Vagina (tissue), 2 donors: ENCODE measurements at places on chromosomes 6 and 20.

GRCh38 chr20:36064658-36065426 is 89.7 kb upstream of the EPB41L1 start:
- no peak for DNase-seq

- DNase-seq = no peak
Observed at GRCh38 chr6:149046164-149046821, 271.2 kb upstream of the TAB2 start.

DNA sequence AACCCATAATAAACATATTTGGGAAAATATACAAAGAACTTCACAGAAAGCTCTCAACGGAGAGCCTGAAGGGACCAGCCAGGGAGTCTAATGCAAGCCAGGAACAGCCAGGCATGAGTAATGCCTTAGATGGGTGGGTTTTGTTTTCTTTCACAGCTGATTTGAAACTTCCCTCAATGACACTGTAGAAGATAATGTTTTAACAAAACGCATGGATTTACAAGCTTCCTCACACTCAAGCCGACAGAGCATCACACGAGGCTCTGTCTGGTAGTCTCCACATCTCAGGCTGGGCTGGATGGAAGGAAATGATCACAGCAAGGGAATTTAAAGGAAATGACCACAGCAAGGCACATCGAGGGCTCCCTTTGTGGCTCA is 113.9 kb downstream of the GMPR start:
- DNase-seq = no peak

DNA sequence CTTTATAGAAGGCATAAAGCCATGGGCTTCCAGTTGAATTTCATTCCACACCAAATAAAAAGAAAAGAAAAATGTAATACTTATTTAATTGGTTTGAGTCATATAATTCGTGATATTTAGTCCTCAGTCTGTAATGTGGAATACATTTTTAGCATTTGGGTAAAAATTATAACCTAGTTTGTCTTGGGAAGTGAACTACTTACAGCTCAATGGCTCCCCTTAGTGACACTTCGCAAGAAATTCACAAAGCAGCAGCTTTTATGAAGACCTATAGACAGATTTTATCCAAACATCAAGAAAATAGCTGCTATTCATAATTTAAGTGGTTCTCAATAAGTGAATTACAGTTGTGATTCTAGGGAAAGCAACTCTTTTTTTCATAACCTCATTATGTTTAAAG is 72.1 kb downstream of the RSPO3 start:
- no peak for DNase-seq

- no peak for DNase-seq
Observed at GRCh38 chr6:140040396-140040795, 665.9 kb upstream of the CITED2 start.

GRCh38 chr6:101689695-101690094 is 296.2 kb downstream of the GRIK2 start:
- no peak for DNase-seq

GRCh38 chr20:48242623-48243022 is 457.3 kb upstream of the SULF2 start:
- DNase-seq = no peak

DNA sequence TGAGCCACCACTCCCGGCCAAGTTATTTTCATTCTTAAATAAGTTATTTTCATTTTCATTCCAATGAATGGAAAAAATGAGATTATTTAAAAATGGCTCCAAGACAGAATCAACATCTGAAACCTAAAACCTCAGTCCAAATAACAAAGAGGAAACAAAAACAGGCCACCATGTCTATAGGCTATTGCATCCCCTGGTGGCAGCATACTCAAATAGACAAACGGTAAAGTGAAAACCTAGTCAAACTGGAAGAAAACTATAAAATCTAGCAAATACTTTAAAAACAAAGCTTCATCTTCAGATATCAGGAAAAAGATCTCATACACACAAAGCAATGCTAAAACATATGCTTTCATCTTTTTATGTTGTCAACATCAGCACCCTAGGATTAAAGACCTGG is 20.9 kb downstream of the IL17A start:
- DNase-seq = no peak

GRCh38 chr20:58402827-58403226 is 13.8 kb downstream of the VAPB start:
- DNase-seq = no peak

DNA sequence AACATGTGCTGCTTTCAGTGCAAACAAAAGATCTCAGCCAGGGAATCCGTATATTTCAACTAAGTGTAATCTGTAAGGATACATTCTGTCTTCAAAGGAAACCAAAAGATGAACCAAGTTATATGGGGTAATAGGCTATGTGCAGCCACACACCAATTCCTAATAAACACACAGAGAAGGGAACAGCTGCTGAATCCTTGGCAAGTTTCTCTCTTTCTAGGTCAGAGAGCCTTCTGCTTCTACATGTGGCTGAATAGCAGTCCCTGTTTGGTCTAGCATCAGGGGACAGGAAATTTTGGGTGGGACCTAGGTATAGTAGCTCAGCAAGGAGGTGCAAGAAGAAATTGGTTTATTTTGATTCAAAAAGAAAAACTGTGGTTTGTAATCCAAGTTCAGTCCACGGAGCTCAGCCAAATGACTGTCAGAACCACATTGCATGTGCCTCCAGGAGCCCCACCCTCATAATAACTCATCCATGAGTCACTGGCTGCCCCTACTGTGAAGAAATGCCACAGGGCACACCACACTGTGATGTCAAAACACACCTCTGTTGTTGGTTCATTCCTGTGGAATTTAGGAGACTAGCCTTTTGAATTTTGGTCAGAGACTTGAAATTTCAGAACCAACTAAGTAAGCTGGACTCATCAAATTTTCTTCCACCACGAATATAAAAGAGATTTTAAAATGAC is 21.1 kb downstream of the SPTLC3 start:
- no peak for DNase-seq

DNA sequence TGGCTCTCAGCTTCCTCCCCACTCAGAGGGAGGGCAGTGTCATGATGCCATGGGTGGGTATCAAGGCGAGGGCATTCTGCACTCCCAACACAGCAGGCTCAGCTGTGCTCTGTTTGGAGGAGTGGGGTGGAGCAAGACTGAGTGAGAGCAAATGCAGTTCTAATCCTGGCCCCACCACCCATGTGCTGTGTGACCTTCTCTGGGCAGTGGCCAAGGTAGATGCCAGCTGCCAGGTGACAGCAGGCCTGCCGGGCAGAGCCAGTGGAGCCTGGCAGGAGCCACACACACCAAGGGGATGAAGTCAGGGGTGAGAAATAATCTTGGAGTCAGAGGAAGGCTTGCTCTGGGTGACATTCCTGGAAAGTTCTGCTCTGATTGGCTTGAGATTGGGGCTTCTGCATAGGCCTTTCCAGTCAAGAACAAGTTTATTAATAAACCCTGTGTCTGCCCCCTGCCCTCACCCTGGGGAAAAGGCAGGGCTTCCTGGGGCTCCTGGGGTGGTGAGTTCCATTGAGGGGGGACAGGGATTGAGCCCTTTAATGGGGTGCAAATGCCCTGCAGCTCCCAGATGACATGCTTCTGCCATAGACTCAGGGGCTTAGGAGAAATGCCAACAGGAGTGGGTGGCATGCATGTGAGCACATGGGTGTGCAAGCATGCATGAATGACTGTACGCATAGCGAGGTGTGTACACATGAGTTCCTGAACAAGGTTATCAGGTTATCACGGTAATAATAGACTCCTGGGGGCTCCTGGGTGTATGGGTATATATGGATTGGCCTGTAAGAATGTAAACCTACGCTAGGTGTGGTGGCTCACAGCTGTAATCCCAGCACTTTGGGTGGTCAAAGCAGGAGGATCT is 134.2 kb downstream of the MRPL14 start:
- no peak for DNase-seq

GRCh38 chr6:27128311-27129094 is 119.0 kb upstream of the PRSS16 start:
- DNase-seq = no peak

GRCh38 chr20:37379967-37380828 is 34.3 kb downstream of the SRC start:
- no peak for DNase-seq

GRCh38 chr6:129659590-129660345 is 50.2 kb downstream of the ARHGAP18 start:
- no peak for DNase-seq

DNA sequence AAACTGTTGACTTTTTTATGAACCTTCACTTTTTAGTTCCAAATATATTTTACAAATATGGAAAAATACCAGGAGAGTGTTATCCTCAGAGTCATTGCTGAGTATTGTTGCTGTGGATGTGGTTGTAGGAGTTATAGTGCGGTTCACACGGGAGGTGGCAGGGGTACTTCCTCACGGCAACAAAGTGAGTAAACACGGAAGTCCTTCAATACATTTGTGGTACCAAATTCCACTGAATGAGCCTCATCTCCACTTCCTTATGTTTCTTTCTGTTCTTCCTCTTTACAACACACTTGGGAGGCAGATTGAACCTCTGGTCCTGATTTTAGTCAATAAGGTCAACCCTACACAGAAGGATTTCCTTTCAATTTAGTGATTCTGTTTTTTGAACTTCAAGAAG is 371.8 kb downstream of the BTBD3 start:
- no peak for DNase-seq

DNA sequence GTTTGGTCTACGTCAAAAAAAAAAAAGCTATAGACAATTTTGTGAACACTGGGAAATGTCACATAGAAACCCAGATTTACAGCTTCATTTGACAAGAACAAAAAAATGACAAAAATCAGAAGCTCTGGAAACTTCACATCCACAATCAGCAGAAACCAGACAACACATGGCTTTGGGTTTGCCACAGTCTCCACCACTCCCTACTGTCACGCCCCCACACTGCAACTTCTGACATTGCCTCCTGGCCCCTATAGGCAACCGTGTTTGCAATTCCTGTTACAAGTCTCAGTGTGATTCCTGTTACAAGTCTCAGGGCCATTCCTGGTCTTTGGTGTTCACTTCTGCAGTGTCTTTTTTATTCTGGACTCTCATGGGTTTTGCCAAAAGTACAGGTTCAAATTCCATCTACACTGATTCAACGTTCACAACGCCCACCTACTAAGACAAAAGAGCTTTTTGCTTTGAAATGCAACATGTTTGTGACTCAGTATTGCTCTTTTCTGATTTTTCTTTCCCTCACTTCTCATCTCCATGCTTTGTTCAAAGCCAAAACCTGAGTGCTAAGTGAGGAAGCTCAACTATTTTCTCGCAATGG is 12.0 kb downstream of the CNKSR3 start:
- no peak for DNase-seq

GRCh38 chr6:138588805-138589434 is 89.6 kb upstream of the NHSL1 start:
- no peak for DNase-seq

DNA sequence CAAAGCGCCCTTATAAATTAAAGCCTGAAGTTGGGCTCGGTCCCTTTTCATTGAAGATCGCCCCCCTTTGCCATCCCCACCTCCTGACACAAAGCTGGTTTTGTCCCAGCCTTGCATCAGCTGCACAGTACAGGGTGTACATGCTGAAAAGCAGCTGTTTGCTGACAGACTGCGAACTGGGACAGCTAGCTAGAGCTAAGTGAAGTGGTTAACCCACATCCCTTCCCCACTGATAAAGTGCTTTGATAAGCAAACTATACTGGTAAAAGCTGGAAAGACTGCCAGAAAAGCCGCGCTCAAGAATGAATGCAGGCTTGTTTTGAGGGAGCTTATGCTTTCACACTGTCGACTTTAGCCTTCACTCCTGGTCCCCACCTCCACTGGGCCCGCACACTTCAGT is 207.3 kb downstream of the GMDS start:
- no peak for DNase-seq

- DNase-seq = no peak
Observed at GRCh38 chr20:47524015-47524784, 22.5 kb downstream of the NCOA3 start.

GRCh38 chr6:130964289-130964688 is 98.8 kb downstream of the EPB41L2 start:
- DNase-seq = no peak

DNA sequence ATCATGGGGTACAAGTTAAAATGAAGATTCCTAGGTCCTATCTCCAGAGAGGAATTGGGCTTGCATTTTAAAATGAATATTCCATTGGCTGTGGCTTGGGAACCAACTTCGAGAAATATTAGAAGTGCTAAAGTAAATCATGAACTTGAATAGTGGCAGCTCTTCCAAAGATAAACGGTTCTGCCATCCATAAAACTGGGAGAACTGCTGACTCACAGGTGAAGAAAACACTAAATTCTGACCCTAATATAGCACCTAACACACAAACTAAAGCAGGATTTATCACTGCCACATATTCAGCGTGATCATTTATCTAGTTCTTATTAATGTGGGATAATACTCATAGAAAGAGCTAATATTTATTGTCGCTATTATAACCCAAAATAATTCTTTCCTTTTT is 508.1 kb upstream of the ID4 start:
- no peak for DNase-seq

DNA sequence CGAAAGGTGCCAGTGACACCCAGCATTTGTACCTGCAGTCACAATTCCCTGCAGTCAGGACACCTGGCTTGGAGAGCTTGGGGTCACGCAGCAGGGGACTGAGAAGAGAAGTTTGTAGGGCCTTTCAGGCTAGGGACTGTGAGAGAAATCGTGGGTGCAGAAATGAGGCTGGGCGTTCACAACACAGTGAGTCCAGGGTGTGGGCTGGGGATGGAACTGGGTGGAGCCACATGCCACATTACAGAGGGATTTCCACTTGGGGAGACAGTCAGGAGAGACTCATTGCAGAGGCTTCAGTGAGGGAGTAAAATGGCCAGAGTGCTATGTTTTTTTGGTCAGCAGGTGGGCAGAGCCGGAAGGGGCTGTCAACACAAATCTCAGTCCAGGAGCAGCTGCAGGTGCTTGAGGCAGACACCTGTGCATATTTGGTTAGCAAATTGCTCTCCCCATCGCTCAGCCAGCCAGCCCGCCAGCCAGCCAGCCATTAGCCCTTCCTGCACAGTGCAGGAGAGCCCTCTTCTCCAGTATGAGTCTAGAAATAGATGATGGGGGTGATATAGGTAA is 7.4 kb downstream of the ITPR3 start:
- DNase-seq = no peak

- DNase-seq = no peak
Observed at GRCh38 chr6:74115674-74116073, 419.7 kb downstream of the CD109 start.

DNA sequence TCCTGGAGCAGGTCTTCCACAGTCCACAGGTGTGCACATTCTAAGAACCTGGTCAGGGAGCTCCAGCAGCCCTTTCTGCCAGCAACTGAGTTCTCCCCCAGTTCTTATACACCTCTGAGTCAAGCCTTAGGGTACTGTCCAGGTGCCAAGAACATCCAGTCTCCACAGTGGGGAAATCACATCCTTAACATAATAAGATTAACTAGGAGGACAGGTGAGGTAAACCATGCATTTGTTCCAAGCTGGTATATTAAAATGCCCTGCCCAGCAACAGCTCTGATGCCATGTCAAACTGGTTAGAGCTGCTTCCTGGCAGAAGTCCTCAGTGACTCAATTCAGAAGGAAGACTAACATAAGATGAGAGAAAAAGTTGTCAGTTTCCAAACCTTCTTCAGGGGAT is 303.9 kb upstream of the SGK1 start:
- DNase-seq = no peak
